ENCODE measurements at places on chromosomes 3 and 15.

DNA sequence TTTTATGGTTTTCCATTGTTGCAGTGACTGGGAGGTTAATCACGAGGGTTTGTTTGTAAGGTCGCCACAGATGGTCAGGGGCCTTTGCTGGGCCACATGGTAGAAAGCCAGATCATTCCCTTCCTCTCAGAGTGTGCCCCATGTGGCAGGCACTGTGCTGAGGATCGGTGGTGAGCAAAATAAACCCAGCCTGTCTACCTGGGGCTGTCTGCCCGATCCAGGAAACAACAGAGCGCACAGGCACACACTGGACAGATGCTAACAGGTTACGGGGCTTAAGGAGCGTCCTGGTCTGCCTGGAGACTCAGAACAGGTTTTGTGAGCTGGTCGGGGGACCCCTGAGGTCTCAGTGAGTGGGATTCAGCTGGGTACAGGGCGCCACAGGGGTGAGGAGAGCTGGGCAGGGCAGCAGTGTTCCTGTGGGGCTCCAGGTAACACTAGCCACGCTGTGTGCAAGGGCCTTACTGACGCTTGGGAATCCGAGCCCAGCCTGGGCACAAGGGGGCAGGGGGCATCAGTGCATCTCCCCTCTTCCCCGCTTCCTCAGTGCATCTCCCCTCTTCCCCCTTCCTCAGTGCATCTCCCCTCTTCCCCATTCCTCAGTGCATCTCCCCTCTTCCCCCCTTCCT is 136.4 kb downstream of the DNAJB8 start:
- no peak for DNase-seq

- no peak for DNase-seq
These were observed 47.2 kb upstream of the TEX55 start for GRCh38 chr3:119098619-119099222.

- no peak for DNase-seq
These were observed 430.4 kb downstream of the RBMS3 start for GRCh38 chr3:29711255-29711771.

- no peak for DNase-seq
These were observed 150.8 kb downstream of the SOX2 start for GRCh38 chr3:181862502-181862901.

- no peak for DNase-seq
These were observed 3.3 kb downstream of the MSL2 start for GRCh38 chr3:136192831-136193230.

- DNase-seq: no peak
These were observed 62.0 kb downstream of the RARB start for GRCh38 chr3:25489858-25490593.

Data from activated naive CD4-positive, alpha-beta T cell treated with anti-CD3 and anti-CD28 coated beads, Interleukin-2, amount 10 ng/mL, durations not matched to agents 7 days and 5 days (primary cell).